ENCODE measurements at places on chromosomes 6 and 20.

- ATAC-seq: no peak
These were observed 16.9 kb upstream of the PSMF1 start for GRCh38 chr20:1101533-1101932.

- ATAC-seq: no peak
These were observed 47.2 kb downstream of the ADTRP start for GRCh38 chr6:11731423-11731822.

DNA sequence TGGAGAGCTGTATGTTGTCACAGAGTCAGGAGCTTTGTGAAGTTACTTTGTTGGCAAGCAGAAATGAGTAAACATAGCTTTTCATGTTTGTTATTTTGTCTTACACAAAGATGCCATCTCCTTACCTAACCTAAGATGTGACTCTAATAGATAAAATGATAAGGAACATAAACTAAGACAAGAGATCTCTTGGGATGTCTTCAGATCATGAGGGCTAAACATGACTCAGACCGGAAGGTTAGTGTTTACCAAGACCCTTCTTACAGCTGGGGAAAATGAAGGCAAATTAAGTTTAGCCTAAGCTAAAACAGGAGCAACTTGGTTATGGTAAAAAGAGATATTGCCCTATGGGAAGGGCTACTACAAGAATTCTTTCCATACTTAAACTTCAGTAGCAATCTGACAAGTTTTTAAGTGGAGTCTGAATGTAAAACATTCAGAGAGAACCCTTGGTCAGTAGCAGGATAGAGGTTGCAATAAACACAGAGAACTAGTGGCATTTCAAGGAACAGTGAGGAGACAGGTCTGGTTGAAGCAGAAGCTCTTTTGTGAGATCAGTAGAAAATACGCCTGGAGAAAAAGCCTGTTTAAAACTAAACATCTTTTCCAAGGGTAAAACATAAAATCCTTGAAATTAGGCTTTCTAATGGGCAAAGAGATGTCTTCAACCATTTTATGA is 29.9 kb downstream of the SGK1 start:
- no peak for ATAC-seq

GRCh38 chr6:38482466-38482865 is 157.3 kb downstream of the BTBD9 start:
- no peak for ATAC-seq

DNA sequence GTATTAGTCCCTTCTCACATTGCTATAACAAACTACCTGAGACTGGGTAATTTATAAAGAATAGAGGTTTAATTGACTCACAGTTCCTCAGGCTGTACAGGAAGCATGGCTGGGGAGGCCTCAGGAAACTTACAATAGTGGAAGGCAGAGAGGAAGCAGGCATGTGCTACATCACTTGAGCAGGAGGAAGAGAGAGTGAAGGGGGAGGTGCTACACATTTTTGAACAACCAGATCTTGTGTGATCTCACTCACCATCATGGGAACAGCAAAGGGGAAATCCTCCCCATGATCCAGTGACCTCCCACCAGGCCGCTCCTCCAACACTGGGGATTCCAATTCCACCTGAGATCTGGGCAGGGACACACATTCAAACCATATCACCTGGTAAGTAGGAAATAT is 630.6 kb downstream of the QKI start:
- ATAC-seq: no peak

All from activated CD4-positive, CD25-positive, alpha-beta regulatory T cell treated with anti-CD3 and anti-CD28 coated beads, Interleukin-2, amount 50 U/mL, for 24 hours (primary cell).